ENCODE measurements at places on chromosomes 1 and 21. TPM values are rescaled to one million over a fixed set of nuclear protein-coding genes. Genes with fewer than 3 reads are reported as not detected.

- peak; percentile 24 for DNase-seq
Measured at GRCh38 chr21:30718239-30718909, at the start of gene KRTAP21-3. Gene KRTAP21-3, minus strand, starts transcription at chr21:30718777. Its CDS starts 18 bp downstream, at chr21:30718759.

DNA sequence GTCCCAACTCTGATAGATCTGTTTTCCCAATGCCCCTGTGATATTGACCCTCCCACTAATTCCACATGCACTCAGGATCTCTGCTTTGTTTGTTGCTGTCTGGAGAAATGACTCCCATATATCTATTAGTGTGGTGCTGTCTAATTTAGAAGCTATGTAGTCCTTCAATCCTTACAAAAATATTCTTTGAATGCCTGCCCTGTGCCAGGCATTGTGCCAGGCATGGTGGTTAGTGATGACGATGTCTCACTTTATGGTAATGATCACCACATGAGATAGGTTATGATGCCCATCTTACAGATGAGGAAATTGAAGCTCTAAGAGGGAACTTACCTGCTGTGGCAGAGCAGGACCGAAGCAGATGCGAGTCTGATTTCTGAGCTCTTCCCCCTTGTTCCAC lies 12.9 kb downstream of the MYOG start:
- DNase-seq: no peak

GRCh38 chr1:10980841-10981727 lies 31.4 kb upstream of the TARDBP start:
- DNase-seq: no peak

DNA sequence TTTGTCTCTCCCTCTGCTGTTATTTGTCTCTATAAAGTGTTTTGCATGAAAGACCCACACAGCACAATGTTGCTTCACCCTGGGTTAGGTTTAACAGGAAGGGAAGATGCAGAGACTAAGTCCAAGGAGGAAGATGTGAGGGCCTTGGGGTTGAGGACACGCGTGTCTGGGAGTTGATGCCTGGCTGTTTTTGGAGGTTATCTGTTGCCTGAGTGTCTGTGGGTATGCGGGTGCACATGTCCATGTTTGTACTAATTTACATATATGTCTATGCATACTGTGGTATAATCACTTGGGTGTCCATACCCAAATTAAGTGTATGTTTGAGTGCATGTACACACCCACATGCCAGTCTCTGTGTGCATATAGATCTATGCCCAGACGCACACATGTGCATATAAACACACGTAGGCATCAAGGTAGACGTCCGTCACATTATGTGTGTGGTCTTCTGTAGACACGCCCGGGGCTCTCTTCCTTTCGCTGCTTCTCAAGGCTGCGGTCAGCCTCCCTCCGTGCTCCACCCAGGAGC lies 962 bp upstream of the MAN1C1 start:
- no peak for DNase-seq

GRCh38 chr1:11463177-11463576 lies 15.8 kb upstream of the DISP3 start:
- DNase-seq: no peak

- no peak for DNase-seq
Measured at GRCh38 chr1:17538010-17538409, 1.5 kb upstream of the ARHGEF10L start.

- no peak for DNase-seq
Measured at GRCh38 chr1:118503752-118504151, 318.7 kb upstream of the SPAG17 start.

DNA sequence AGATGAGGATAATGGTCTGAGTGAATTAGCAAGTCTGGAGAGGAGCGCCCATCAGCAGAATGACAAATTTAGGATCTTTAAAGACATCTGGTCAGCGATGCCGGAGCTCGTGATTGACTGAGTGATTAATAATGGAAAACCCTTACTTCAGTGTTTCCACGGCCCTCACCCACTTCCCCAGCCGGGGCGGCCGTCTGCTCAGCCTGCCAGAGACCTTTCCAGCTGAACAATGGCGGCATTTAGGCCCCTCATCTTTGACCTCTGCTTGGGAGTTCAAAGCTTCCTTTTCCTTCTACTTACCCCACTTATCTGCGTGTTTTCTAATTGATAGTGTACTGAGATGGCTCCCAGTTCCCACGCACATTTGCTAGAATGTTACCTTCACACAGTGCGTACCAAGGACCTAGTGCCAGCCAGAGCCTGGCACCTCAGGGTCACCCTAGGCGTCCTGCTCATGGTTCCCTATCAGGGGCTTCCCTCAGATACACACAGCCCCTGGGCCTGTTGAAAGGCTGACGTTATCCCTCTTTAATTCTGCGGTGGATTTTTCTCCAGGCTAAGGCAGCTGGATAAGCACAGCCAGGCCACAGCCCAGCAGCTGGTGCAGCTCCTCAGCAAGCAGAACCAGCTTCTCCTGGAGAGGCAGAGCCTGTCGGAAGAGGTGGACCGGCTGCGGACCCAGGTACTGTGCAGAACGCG lies 232.8 kb downstream of the SDCCAG8 start:
- DNase-seq: no peak

GRCh38 chr1:94623560-94624148 lies 82.1 kb upstream of the F3 start:
- DNase-seq: no peak

DNA sequence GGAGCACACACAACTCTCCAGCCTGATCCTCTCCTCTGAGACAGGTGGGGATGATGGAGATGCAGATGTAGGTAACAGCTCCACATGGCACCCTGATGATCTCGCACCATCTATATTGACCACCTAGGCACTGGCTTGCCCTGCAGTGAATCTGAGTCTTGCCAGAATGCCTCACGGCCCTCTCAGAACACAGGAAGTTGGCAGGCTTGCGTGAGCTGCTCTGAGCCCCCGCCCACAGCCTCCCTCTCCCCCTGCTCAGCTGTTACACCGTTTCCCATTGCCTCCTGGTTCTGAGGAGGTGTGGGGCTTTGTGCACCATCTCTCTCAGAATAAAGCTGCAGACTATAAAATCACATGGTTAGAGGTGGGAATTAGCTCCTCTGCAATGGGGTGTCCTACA lies 48.0 kb downstream of the URB2 start:
- DNase-seq: no peak

GRCh38 chr1:170321113-170321512 lies 175.4 kb downstream of the NTMT2 start:
- DNase-seq: no peak

DNA sequence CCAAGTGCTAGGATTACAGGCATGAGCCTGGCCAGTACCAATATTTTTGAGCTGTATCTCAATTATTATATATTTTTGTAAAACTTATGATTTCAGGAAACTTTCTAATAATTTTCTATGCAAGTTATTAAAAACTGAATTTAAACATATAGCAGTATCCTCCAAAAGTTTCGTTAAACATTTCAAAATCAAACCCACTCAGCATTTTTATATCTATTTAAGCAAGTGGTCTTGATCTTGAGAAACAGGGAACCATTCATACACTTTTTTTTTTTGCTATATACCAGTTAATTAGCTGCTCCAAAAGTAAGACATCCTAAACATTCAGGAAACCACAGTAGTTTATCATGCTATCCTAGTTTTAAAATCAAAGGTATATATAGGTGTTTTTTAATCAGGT lies 22.0 kb downstream of the SHCBP1L start:
- DNase-seq: no peak

DNA sequence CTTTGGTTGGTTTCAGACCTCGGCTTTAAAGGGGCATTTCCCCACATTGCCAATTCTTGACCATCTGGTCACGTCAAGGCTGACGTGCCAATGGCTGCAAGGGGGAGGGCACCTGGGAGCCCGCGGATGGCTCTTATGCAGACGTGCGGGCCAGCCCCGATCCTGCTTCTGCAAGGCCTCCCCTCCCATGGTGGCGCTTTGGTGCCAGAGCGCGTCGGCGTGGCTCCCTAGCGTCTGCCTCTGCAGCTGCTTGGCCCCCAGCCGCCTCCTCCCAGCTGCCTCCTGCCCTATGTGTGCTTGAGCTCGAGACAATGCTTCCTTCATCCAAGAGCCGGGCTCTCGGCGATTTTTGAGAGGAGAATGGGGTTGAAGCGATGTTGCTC lies 29.1 kb downstream of the SKI start:
- no peak for DNase-seq

- no peak for DNase-seq
Measured at GRCh38 chr1:9038881-9039760, 12.9 kb upstream of the SLC2A7 start.

- DNase-seq: no peak
Measured at GRCh38 chr1:62912028-62912638, 128.2 kb downstream of the ATG4C start.

DNA sequence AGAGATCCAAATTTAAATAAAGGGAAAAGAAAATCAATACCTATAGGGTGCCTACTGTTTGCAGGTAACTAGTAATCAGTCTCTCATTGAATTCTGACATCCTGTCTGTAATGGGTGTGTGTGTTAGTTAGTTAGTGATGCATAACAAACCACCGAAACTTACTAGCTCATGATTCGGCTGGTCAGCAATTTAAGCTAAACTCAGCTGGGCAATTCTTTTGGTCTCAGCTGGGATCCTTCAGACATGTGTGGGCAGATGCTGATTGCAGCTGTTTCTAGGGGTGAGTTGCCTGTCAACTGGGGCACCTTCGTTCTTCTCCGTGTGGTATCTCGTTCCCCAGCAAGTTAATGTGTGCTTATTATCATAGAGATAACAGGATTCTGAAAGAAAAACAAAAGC lies 40.2 kb upstream of the ZNF124 start:
- no peak for DNase-seq

Gene CYP4Z1
- total RNA-seq: not detected

Gene CDK18
- 6.0 TPM for total RNA-seq

Gene TBX15
- not detected for total RNA-seq

Gene OR2L5
- total RNA-seq: not detected

Gene FAM72B
- 30.8 TPM for total RNA-seq

Gene LRRC3
- 3.2 TPM for total RNA-seq

Gene RAB42
- not detected for total RNA-seq

Gene KMO
- total RNA-seq: not detected
